ENCODE measurements at places on chromosomes 1 and 21.

- DNase-seq, result peak; percentile 69
Measured at GRCh38 chr1:243254233-243254926, 701 bp downstream of the CEP170 start.

GRCh38 chr1:164575356-164575886, 16.4 kb downstream of the PBX1 start:
- DNase-seq, result no peak

DNA sequence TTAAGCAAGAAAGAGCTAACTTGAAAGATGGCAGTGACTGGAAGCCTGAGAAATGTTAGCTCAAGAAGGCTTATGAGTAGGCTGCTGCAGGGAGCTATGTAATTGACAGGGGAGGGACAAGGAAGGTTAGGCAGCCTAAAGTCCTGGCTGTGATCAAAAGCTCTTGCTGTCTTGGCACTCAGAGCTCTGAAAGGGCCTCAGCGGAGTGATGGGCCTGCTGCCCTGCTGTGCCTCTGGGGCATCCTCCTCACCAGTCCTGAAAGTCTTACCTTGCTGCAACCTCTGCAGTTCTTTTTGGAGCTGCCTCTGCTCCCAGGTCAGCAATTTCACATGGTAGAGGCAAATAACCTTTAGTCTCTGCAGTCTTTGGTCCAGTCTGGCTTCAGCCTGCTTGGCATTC, 1.8 kb downstream of the CCDC190 start:
- no peak for DNase-seq

GRCh38 chr1:102732927-102733326, 375.4 kb downstream of the COL11A1 start:
- DNase-seq, result no peak

- no peak for DNase-seq
Measured at GRCh38 chr1:96445302-96445701, 276.3 kb upstream of the PTBP2 start.

Data from colonic mucosa (tissue), 4 donors.